ENCODE measurements at places on chromosomes 4 and X.

DNA sequence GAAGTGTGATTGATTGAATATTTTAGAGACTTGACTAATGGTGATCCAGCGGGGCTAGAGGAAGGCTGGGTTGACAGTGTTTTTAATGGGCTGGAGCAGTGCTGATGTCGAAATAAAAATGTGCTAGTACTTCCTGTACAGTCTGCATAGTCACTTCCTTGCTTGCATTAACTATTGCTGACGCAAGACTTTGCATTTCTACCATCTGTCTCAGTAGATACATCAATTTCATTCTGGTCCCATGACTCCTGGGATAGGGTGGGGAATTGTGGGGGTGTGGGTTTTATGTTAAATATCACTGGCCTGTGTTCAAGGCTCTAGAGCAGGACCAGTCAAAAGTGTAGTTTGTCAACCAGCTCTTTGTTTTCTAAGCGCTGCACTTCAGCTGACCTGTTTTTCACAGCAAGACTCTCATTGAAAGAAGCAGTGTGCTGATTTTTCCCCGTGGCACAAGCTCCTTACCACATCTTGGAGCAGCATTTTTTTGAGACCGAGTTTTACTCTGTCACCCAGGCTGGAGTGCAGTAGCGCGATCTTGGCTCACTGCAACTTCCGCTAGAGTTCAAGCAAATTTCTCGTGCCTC is 35.2 kb upstream of the PHEX start:
- peak; percentile 70 for DNase-seq

GRCh38 chr4:188396037-188396436 is 256.8 kb downstream of the TRIML1 start:
- no peak for DNase-seq

GRCh38 chr4:2915789-2916188 is 47.4 kb downstream of the NOP14 start:
- DNase-seq = no peak

DNA sequence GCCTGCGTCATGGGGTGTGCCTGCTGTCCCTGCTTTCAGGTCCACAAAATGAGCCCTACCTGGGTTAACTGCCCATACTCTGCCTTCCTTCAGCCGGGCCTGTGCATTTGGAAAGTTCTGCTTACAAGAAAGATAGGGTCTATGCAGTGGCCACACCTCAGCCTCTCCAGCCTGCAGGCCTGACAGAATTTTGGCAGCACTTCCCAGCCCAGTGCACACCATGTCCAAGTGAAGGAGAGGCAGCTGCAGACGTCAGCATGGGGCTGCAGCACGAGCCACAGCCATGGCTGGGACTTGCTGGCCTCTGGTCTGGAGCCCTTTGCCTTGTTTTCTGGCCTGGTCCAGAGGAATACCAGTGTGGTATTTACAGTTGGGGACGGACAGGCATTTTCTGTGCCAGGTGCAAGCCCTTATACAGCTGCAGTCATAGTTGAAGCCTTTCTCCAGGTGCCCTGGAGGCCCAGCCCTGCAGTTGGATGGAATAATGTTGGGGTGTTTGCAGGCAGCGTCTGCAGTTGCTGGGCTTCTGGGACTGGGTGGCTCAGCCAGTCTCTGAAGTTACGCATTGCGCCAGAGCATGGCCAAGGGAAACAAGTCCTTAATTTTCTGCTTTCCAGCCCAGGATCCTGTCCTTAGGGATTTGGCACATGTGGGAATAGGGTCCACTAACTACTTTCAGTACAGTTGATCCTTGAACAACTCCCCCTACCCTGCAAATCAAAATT is 26.2 kb downstream of the JADE1 start:
- no peak for DNase-seq

DNA sequence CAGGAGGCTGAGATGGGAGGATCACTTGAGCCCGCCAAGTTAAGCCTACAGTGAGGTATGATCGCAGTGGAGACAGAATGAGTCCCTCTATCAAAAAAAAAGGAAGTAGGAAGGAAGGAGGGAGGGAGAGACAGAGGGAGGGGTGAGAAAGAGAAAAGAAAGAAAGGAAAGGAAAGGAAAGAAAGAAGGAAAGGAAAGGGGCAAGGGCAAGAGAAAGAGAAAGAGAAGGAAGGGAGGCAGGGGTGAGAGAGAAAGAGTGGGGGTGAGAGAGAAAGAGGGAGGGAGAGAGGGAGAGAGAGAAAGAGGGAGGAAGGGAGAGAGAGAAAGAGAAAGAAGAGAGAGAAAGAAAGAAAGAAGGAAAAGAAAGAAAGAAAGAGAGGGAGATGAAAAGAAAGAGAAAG is 13.2 kb downstream of the ELF2 start:
- DNase-seq = no peak

GRCh38 chrX:104172788-104173187 is 6.5 kb downstream of the FAM199X start:
- no peak for DNase-seq

DNA sequence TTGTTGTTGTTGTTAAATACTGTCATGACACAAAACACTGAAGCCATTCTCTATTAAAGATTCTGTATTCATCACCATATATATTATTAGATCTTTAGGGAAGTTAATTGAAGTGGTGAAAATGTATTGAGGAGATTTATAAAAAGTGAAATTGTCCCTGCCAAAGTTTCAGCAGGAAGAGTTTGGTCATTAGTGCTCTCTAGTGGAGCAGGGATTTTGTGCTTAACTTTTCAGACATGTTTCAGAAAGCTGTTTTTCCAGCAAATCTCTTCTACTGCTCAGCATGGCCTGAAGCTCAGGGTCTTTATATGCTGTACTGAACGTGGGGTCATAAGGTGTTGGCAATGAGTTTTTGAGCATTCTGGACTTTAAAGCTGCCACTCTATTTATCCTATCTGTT is 36.7 kb upstream of the CXXC4 start:
- DNase-seq = no peak

DNA sequence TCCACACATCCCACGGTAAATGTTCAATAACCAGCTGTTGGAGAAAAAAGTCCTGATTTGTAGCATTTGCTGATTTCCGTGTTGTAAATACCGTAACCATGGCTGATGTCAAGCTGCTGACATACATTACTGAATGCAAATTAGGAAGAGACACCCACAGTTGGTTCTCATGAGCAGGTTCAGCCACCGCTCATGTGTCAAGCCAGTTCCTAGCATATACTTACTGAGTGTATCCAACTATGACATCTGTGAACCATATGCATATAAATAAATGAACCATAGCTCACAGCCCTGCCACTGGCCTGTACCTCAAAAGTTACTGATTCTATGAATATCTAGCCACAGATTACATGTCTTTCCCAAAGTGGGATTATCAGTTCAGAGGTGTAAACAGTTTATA is 29.5 kb downstream of the FHDC1 start:
- DNase-seq = no peak

DNA sequence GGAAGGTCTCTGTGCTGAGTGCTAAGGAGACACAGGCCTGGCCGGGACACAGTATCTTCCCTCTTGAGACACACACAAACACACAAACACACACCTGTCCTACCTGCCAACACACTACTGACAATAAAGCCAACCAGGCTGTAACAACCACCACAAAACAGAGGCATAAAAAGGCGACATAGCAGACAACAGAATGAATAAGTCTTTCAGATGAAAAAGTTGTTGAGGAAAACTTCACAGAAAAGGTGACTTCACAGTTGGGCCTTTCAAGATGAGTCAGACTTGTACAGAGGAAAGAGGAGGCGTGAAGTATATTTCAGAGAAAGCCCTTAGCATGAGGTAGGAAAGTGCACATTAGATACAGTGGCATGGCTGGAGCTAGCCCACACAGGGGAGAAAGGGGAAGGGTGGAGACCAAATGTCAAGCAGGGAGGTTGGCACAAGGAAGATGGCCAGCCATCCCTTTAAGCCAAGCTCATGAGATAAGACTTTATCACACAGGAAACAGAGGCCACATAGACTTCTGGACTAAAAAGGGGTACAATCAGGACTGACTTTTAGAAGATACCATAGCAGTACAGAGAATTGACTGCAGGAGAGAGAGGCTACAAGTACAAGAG is 54.0 kb downstream of the SLC9A7 start:
- peak; percentile 24 for DNase-seq

DNA sequence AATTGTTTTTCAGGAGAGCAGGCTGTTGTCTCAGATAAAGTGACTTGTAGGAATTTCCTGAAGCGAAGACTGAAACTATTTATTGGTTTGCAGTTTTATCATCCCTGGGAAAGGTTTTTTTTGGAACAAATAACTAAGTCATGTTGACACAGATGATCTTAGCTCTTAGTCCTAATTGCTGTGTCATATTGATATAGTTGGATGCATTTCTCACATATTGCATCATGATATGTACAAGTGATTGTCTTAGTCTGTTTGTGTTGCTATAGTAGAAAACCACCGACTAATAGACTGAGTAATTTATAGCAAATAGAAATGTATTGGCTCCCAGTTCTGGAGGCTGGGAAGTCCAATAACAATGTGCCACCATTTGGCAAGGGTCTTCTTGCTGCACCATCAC is 397.5 kb upstream of the PPP1R2C start:
- no peak for DNase-seq

- no peak for DNase-seq
These were observed 343.1 kb downstream of the GRID2 start for GRCh38 chr4:92646826-92647225.

DNA sequence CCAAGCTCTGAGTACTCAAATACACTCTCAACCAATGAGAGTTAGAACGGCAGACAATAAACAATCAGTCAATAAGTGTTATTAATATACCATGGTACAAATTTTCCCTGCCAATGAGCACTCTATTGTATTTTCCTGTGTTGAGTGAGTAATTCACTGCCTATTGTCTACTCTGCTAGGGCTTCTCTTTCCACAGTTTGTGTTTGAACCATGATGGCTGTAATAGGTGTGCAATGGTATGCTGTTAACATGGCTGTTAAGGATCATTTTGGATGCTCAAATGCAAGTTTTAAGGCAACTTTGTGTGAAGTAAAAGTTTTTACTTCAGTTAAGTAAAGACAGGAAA is 41.2 kb downstream of the RPS6KA3 start:
- DNase-seq = no peak

DNA sequence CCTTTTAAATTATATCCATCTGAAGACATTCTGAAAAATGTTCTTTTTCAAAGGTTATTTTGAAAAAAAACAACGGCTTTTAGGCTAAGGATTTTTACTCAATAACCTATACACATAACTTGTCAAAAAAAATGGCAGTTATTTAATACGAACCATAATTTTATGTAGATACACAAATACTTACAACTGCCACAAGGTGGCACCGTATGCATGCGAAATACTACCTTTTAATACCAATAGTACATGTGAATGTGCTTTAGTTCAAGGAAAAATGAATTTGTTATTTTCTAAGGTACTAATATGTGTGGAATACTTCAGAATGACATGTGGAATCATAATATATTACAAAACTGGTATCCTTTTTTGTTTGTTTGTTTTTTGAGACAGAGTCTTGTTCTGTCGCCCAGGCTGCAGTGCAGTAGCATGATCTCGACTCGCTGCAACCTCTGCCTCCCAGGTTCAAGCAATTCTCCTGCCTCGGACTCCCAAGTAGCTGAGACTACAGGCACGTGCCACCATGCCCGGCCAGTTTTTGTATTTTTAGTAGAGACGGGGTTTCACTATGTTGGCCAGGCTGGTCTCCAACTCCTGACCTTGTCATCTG is 4.6 kb upstream of the MAD2L1 start:
- peak; percentile 83 for DNase-seq

DNA sequence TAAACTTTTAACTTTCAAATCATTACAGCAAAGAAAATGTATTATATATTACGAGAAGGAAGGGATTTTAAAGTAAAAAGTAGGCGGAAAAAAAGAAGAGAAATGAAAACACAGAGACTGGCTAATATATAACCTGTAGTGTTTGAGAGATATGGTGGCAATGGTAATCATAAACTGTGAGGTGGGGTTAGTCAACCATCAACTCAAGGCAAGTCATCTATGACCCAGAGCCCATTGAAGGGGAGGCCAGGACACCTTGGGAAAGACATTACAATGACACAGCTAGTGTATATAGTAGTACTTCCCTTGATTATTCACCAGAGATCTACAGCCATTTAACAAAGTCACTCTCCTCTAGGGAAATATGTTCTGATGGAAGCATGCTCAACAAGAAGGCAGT is 423.9 kb upstream of the PITX2 start:
- DNase-seq = no peak

DNA sequence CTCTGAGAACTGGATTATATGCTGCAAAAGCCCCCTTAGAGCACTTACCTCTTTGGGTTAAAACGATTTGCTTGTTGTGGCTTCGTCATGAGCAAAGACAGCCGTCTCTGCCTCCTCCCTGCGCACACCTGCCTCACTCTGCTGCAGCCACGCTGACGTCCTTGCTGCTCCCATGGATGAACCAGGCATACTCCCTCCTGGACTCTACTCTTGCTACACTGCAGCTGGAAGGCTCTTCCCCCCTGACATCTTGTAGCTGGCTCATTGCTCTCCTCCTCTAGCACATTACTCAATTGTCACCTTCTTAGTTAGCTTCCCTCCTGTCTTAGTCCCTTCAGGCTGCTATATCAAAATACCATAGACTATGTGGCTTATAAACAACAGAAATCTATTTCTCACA is 59.3 kb downstream of the FAM114A1 start:
- no peak for DNase-seq

DNA sequence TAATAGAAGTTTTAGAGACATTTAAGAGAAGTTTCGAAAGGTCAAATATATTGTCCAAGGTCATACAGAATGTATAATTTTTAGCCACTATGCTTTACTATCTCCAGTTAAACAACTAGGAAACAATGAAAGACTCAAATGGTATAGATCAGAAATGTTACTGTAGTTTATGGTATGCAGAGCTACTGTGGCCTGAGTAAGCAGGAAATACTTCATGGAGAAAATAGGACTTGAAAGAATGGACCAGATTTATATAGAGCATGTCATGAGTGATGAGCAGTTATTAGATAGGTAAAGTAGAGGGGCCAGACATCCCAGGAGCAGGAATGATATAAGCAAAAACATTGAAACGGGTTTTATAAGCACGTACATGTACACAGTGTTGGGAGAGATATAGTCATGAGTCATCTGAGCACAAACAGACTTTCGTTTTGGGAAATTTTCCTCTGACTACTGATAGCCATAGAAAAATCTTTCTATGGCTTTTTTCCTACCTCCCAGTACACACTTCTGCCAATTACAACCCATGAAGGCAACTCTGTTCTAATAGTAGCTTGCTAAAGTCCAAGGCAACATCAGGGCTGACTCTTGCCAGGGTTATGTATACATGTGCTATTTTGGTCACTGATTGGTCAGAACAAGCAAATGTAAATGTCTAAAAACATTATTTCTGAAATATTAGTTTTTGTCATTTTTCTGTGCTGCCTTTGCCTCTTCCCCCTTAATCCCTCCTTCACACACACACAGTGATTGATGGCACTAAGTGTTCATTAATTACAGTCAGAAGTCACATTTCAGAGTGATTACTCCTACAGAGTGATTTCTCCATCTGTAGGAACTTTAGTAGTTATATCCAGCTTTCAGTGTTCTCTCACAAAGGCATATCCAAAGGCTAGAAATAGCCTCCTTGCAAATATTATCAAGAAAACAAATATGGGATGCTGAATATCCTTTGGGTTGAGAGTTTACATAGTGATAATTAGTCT is 198.7 kb downstream of the ENOX2 start:
- DNase-seq = peak; percentile 58

GRCh38 chr4:77174426-77174825 is 17.4 kb downstream of the CCNG2 start:
- DNase-seq = no peak

Measured in cardiac fibroblast (primary cell).